ENCODE measurements at places on chromosomes 7 and 10. TPM values are rescaled to one million over a fixed set of nuclear protein-coding genes. Genes with fewer than 3 reads are reported as not detected.
A peak's percentile ranks its signal among the peaks of the same experiment; 100 is the strongest.

ACBD7 gene
- polyA plus RNA-seq = 1.2 TPM

SLC18A3 gene
- not detected for polyA plus RNA-seq

- DNase-seq = no peak
These were observed 68.7 kb upstream of the SP4 start for GRCh38 chr7:21359163-21359562.

DNA sequence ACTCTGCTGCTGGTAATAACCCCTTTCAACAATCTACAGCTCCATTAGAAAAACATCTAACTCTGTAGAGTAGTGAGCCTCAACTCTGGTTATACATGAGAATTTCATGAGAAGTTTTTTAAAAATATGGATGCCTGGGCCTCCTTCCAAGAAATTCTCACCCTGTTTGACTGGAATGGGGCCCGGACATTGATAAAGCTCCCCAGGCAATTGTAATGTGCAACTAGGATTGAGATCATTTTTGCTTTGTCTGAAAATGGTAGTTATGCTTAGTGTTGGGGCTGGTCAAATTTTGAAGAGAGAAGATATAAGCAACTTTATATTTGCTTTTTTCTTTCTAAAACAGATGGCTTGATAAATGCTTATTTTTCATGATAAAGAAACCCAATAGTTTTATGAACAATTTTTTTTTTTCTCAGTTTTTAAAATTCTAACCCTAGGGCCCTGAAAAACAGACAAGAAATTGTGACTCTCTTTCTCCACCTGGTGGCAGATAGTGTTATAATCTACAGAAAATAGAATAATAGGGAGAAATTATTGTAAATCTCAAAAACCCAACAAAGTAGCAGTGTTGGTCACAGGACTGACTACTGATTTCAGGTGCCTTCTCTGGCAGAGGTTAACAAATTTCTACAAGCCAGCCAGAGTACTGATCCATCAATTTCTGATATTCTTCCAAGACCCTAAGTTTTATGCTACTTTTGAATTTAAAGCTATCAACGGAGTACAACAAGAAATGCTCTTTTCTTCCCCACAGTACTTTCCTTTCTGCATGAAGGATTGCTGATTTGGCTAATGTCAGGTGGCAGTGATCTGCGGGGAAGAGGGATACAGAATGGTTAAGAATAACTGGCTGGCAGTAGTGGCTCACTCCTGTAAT is 174.8 kb downstream of the DKK1 start:
- peak; percentile 44 for DNase-seq

DNA sequence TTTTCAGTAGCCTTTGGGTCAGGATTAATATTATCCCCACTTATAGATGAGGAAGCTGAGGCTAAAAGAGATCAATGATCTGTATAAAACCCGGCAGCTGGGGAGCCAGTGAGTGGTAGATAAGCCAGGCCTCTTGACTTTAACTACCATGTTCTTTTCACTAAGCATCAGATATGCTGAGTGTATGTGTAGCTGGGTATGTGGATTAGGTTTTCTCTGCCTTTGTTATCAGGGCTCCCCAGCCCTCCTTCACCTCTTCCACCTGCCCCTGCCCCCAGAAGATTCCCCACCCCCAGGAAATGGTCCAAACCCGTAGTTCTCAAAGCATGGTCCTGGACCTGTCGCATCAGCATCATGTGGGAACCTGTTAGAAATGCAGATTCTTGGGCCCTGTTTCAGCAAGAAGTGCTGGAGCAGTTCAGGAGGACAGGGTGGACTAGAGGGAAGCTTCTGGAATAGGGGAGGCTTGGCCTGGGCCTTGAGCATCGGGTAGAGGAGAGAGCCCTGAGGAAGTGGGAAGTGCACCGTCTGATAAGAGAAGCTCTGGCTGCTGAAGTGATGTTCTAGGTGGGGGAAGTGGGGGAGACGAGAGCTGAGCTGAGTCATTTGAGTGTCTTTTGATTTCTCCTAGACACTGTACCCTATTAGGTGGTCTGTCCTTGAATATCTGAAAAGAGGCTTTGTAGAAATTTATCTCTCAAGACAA is 101.3 kb downstream of the HIF1AN start:
- DNase-seq = no peak

- DNase-seq = peak; percentile 55
These were observed at the start of gene PCBD1 for GRCh38 chr10:70887804-70888800. PCBD1 (minus strand) TSS chr10:70888565; CDS start chr10:70888533, 32 bp downstream.

DNA sequence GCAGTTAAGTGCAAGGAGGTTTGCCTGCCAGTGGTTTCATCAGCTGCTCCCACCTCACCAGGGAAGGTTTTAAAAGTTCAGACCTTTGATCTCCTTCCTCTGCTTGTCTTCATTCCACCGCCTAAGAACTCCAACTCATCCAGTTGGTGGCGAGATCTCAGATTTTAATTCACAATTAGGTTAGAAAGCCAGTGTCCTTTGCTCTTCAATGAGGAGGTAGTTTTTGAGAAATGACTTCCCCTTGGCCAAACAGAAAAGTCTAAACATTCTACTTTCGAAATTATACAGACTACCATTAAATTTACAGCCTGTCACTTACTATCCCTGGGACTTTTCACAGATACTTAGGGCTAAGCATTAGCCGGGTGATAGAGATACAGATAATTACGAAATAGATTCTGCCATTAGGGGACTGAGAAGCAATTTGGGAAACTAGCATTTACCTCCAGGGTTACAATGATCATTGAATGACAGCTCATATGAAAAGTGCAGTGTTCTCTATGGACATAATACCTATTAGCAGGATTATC is 513.4 kb upstream of the GHITM start:
- DNase-seq = no peak

DNA sequence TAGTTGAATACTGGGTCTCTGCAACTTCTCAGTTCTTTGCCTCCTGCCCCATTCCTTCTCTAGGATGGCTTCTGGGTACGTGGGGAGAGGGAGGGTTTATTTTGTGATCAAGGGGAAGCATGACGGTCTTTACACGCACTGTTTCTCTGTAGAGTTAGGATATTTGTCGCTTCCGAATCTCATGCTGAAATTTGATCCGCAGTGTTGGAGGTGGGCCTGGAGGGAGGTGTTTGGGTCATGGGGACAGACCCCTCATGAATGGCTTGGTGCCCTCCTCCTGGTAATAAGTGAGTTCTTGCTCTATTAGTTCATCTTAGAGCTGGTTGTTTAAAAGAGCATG is 311.2 kb downstream of the GALNT17 start:
- DNase-seq = no peak

GRCh38 chr10:57260175-57260574 is 899.1 kb upstream of the ZWINT start:
- no peak for DNase-seq

DNA sequence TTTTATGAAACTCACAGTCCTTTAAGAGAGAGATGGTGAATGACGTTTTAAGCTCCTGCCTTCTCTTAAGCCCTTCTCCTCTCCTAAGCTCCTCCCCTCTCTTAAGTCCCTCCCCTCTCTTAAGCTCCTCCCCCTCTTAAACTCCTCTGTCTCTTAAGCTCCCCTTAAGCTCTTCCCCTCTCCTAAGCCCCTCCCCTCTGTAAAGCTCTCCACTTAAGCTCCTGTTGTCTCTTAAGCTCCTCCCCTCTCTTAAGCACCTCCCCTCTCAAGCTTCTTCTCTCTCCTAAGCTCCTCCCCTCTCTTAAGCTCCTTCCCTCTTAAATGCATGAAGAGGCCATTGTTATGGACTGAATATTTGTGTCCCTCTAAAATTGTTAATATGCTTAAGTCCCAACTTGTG is 1180.6 kb upstream of the AUTS2 start:
- no peak for DNase-seq

- DNase-seq = no peak
These were observed 60.3 kb upstream of the CFAP46 start for GRCh38 chr10:133002685-133003084.

GRCh38 chr7:12386313-12386740 is 17.3 kb downstream of the VWDE start:
- DNase-seq = no peak

- no peak for DNase-seq
These were observed 325.2 kb downstream of the BICC1 start for GRCh38 chr10:58837826-58838225.

GRCh38 chr10:132810141-132810806 is 24.3 kb upstream of the NKX6-2 start:
- no peak for DNase-seq

Measured in cardiac muscle cell (in vitro differentiated cells and primary cell).